ENCODE measurements at places on chromosomes 2 and 18. TPM values are rescaled to one million over a fixed set of nuclear protein-coding genes. Genes with fewer than 3 reads are reported as not detected.

Gene CERS6
- 8.9 TPM for total RNA-seq

GRCh38 chr2:172550419-172550818, 5.5 kb upstream of the PDK1 start:
- DNase-seq = no peak

Gene EPG5
- 18.8 TPM for total RNA-seq

Gene EIPR1
- 38.2 TPM for total RNA-seq

Gene ICA1L
- total RNA-seq = 6.0 TPM

GRCh38 chr2:109663721-109664120, 49.6 kb downstream of the SOWAHC start:
- DNase-seq = no peak

Gene UGT1A5
- total RNA-seq = not detected

GRCh38 chr2:135694711-135695110, 46.9 kb upstream of the UBXN4 start:
- no peak for DNase-seq

Gene TXNDC2
- not detected for total RNA-seq

Gene RPRM
- not detected for total RNA-seq

Gene SFT2D3
- 3.6 TPM for total RNA-seq

Gene SLC20A1
- total RNA-seq = 91.3 TPM

DNA sequence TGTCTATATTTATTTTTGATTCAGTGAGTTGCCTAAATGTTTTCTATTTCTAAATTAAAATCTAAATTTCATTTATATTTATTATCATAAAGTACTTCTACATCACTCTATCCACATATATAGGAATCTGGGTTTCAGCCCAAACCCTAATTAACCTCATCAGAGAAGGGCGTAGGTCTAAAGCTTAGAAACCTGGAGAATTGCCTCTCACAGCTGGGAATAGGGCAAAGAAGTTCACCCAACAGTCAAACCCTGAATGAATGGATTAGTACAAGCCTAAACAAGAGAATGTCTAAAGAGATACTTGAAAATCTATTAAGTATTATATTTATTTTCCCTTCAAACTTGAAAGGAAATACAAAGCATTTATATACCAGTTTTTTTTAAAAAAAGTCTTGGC, 26.2 kb downstream of the TFPI start:
- no peak for DNase-seq

GRCh38 chr2:227192491-227192890, 28.1 kb downstream of the COL4A3 start:
- DNase-seq = no peak

DNA sequence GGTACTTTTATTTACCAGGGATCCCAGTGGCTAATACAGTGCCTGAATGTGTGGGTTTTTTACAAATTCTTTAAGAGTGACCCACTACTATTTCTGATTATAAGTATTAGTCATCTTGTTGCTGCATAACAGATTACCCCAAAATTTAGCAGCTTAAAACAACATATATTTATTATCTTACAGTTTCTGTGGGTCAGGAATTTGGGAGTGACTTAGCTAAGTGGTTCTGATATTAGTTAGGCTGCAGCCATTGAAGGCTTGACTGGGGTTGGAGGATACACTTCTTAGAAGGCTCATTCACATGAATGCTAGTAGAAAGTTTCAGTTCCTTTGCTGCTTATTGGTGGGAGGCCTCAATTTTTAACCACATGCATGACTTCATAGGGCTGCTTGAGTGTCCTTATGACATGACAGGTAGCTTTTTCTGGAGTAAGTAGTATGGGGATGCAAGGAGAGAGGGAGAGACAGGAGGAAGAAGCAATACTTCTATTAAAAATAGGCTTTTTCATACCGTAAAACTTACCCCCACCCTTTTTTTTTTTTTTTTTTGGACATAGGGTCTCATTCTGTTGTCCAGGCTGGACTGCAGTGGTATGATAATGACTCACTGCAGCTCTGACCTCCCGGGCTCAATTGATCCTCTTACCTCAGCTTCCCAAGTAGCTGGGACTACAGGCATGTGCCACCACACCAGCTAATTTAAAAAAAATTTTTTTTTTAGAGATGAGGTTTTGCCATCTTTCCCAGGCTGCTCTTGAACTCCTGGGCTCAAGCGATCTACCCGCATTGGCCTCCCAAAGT, 13.3 kb upstream of the POLE4 start:
- DNase-seq = no peak

GRCh38 chr2:231057590-231057989, 923 bp downstream of the PSMD1 start:
- DNase-seq = no peak

Gene CLASP1
- total RNA-seq = 122 TPM

GRCh38 chr18:32251466-32251865, 61.6 kb downstream of the MEP1B start:
- DNase-seq = no peak

GRCh38 chr2:29241341-29241740, 126.1 kb downstream of the CLIP4 start:
- no peak for DNase-seq

DNA sequence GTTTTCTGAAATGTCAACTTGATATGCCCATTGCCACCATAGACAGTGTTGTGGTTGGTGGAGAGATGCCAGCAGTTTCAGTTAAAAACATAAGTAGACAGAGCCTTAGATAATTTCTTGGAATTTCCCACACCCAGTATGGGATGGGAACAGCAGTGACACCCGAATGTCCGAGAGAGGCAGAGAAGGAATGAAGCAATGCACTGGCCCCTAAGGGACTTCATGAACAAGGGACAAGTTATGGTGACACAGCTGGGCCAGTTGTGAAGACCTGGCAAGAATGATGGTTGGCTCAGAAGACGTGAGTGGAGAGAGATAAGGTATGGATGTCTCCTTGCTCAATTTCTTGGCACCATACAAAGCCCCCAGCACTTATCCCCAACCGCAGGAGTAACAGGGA, 165.2 kb upstream of the APCDD1 start:
- DNase-seq = no peak

Gene LYG2
- total RNA-seq = not detected

DNA sequence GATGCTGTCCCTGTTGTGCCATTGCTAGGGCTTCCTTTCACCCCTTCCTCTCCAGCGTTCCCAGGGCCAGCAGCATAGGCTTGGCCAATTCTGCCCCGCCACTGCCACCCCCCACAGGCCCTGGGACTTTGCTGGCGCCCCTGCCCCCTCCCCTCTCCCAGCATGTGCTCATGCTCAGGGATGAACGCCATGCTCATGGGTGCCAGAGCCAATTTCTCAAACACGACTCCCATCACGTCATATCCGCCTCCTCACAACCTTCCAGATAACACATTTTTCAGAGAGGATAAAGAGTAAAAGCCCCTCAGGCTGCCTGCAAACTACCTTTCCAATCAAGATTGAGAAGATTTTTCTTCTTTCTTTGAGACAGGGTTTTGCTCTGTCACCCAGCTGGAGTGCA, 48.6 kb downstream of the DNMT3A start:
- DNase-seq = no peak

Gene UGT1A7
- not detected for total RNA-seq

GRCh38 chr18:34493566-34494358, 216.3 kb upstream of the DTNA start:
- DNase-seq = peak; percentile 8

DNA sequence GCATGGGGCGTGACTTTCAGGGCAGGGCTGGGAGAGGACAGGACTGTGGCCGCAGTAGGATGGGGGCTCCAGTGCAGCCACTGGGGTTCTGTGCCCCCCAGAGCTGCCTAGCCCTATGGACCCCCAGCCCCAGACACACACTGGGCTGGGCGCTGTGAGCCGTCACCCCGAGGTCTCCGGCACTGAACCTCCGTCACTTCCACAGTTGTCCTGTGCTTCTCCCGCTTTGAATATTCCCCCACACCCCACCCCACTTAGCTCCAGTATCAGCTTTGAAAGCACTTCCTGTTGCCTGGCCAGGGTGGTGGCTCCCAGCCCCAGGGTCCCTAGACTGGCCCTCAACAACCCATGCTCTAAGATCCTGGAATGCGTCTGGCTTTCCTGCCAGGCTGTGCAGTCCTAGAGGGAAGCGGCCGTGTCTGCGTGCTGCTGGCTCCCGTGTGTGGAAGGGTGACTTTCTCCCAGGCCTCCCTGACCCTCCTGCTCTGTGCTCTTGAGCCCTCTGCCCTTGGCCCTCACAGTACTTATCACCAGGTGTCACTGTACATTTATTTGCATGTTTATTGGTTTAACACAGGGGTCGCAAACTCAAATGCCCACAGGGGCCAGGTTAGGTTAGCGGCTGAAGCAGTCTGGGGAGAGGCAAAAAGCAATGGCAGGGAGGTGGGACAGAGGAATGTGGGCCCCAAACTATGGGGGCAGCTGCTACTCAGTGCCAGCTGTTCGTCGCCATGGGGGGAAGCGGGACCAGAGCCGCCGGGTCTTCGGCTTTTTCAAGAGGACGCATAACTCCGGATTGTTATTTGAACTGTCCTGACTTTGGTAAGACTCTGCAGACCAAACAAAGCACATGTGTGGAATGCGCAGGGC, 9.9 kb downstream of the OBSL1 start:
- no peak for DNase-seq

GRCh38 chr2:143968360-143968759, 551.6 kb downstream of the ZEB2 start:
- no peak for DNase-seq

Gene ACTG2
- total RNA-seq = not detected

DNA sequence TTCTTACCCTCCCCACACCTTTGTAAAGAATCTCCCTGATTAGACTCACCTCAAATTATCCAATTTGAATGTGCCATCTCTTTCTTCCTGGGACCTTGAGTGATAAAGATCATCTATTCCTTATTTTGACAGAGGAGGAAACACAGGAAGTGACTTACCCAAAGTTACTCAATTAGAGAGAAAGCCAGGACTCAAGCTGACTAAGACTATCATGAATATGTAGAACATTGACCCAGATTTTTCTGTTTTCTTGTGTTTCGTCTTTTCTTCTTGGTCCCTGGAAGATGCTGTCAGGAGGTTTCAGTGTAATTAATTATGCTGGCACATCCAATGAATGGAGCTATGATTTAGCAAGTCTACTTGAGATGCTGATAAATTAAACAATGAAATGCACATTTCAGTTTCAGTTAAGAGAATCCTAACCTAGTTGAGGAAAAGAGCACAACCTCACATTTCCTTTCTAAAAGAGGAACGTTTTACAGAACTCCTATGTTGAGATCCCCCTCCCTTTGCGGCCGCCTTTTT, 380.4 kb downstream of the CLIP4 start:
- DNase-seq = no peak

Gene MROH2A
- not detected for total RNA-seq

DNA sequence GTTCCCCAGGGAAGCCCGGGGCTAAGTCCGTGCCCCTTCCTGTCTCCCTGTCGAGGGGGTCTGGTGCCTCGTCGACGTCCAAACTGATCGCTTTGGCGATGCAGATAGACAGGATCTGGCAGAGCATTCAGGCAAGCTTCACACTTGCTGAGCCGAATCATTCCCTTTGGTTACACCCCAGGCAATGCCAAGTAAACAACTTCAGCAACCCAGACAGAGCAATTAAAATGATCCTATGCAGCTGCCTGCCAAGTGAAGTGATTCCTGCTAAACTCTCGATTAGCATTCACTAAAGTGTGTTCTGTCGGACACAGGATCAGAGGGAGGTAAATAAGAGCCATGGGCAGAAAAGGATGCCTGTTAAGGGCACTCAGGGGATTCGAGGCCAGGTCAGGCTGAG, 108.2 kb upstream of the RAB12 start:
- DNase-seq = no peak

Gene ZNF516
- total RNA-seq = 2.7 TPM

- no peak for DNase-seq
Observed at GRCh38 chr2:75100011-75100800, 99.1 kb downstream of the TACR1 start.

DNA sequence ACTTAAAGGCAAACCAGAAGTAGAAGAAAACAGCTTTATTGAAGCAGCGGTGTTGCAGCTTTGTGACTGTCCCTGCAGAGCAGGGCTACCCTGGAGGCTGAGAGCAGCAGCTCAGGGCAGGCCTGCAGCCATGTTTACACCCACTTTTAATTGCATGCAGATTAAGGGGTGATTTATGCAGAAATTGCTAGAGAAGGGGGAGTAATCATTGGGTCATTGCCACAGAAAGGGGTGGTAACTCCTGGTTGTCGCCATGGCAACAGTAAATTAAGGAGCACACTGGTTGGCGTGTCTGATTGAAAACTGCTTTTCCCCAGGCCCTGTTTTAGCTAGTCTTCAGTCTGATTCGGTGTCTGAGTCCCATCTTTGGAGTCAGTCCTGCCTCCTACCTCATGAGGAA, 195.4 kb upstream of the HDAC4 start:
- DNase-seq = no peak

GRCh38 chr2:102978091-102978490, 216.3 kb downstream of the TMEM182 start:
- no peak for DNase-seq

Gene DYSF
- not detected for total RNA-seq

Measured in activated CD4-positive, alpha-beta memory T cell treated with anti-CD3 and anti-CD28 coated beads for 36 hours (primary cell).